Chondrocyte (in vitro differentiated cells): ENCODE measurements at places on chromosomes 2 and 18. TPM values are rescaled to one million over a fixed set of nuclear protein-coding genes. Genes with fewer than 3 reads are reported as not detected.

DNA sequence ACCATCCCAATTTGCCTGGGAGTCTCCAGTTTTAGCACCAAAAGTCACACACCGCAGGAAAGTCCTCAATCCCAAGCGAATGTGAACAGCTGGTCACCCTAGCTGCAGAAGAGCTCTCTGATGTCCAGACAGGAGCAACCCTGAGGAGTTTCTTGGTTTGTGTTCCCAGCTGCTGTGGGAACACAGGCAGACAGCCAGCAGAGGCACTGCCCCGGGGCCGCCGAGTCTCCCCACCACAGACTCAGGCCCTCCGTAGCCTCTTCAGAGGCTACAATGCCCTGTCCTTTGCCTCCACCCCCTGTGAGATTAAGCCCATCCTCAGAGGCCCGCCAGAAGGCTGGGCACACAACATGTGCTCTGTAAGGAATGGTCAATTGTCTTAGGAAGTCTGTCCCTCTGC is 111.5 kb downstream of the TTC32 start:
- H3K27ac ChIP-seq = peak overlapping the region; percentile 39
- H3K27me3 ChIP-seq = no peaks in the 10 kb centered on the region
- peaks cover 39% of the 10 kb centered on the region for H3K4me1 ChIP-seq
- DNase-seq = no peak
- H3K36me3 ChIP-seq = no peaks in the 10 kb centered on the region

DNA sequence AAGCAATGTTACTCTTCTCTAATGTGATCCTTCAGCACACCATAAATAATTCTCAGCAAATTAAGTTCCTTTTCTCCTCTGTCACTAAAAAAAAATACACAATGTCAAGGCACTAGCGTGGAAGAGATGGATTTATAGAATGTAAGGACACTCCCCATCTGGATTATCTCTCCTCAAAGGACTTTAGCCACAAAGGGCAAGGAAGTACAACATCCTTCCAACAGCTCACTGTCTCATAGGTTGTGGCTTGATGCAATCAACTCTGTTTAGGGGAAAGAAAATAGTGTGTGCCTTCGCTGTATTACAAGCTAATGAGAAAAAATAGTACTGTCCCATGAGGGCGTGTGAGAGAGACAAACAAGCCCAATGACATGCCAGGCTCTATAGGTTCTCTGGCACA is 129.1 kb upstream of the DNMT3A start:
- H3K4me3 ChIP-seq = no peak overlapping the region
- H3K36me3 ChIP-seq = peaks cover 11% of the 10 kb centered on the region
- peaks cover 16% of the 10 kb centered on the region for H3K4me1 ChIP-seq
- H3K27ac ChIP-seq = no peak overlapping the region

- H3K36me3 ChIP-seq = no peaks in the 10 kb centered on the region
- no peak overlapping the region for H3K4me3 ChIP-seq
- H3K27ac ChIP-seq = no peak overlapping the region
- H3K27me3 ChIP-seq = peaks cover 9% of the 10 kb centered on the region
Observed at GRCh38 chr2:208820014-208820688, 413.6 kb downstream of the PTH2R start.

- H3K36me3 ChIP-seq = no peaks in the 10 kb centered on the region
- peaks cover 10% of the 10 kb centered on the region for H3K4me1 ChIP-seq
- H3K27me3 ChIP-seq = peaks cover 73% of the 10 kb centered on the region
- peak overlapping the region; percentile 46 for H3K4me3 ChIP-seq
- no peak overlapping the region for H3K27ac ChIP-seq
Observed at GRCh38 chr2:50347358-50348044, 684.4 kb downstream of the NRXN1 start.

GRCh38 chr2:57859755-57860154 is 186.9 kb upstream of the VRK2 start:
- no peak overlapping the region for H3K27ac ChIP-seq
- H3K36me3 ChIP-seq = no peaks in the 10 kb centered on the region
- no peaks in the 10 kb centered on the region for H3K4me1 ChIP-seq
- no peak overlapping the region for H3K4me3 ChIP-seq
- H3K27me3 ChIP-seq = peaks cover 6% of the 10 kb centered on the region

DNA sequence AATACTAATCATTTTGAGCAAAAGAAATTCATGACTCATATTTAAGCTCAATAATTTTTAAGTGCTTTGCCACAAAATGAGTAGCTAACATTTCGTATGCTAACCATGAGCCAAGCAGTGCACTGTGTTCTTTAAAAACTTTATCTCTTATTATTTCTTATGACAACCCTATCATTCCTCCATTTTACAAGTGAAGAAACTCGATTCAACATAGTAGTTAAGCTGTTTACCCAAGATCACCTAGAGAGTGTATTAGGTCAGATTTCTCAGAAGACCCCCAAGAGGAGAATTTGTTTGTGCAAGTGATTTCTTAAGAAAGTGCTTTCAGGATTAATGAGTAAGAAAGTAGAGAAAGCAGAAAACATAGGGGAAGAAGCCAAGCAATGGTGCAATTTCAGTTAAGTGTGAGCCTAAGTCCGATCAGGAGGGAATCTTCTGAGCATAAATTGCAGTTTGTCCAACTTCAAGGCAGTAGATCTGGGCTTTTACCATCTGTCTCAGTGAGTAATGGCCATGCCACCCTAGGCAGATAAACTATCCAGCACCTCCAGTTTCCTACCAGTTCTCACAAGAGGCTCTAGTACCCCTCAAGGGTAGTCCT is 202.7 kb downstream of the SCG2 start:
- H3K36me3 ChIP-seq = peaks cover 5% of the 10 kb centered on the region
- H3K4me1 ChIP-seq = peaks cover 3% of the 10 kb centered on the region
- no peaks in the 10 kb centered on the region for H3K27me3 ChIP-seq
- DNase-seq = no peak
- H3K27ac ChIP-seq = no peak overlapping the region
- no peak overlapping the region for H3K4me3 ChIP-seq

GRCh38 chr2:203758841-203759689 is 52.6 kb downstream of the CD28 start:
- no peak overlapping the region for H3K4me3 ChIP-seq
- peaks cover 29% of the 10 kb centered on the region for H3K4me1 ChIP-seq
- H3K27ac ChIP-seq = peak overlapping the region; percentile 86
- peaks cover 10% of the 10 kb centered on the region for H3K36me3 ChIP-seq

GRCh38 chr2:37365669-37366068 is 21.2 kb downstream of the QPCT start:
- peaks cover 6% of the 10 kb centered on the region for H3K4me1 ChIP-seq
- H3K27me3 ChIP-seq = no peaks in the 10 kb centered on the region
- H3K27ac ChIP-seq = no peak overlapping the region
- no peak overlapping the region for H3K4me3 ChIP-seq
- no peak for DNase-seq

DNA sequence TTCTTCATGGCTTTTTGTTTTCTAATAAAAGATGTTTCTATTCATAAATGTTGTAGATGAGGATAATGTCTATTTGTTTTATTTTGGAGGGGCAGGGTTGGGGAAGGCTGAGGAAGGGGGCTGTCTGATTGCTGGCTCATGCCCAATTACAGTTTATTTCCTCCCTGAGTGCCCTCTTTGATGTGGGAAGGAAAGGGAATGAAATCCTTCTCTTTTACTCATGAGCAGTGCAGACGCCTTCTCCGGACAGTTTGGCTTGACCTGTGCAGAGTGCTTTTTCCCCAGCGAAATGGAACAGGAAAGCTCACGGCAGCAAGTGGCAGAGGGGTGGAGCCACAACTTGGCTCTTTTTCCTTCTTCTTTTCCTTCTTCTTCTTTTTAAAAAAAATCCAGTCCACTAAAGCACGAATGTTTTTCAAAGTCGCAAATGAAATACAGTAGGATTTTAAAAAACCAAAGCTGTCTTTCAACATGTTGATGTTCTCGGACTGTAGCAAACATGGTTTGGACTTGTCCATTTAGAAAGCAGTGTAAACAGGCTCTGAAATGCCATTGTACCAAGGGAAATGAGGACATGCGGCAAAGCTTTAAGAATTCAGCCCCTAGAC is 34.5 kb downstream of the RAB31 start:
- H3K4me1 ChIP-seq = peaks cover 44% of the 10 kb centered on the region
- no peak for DNase-seq
- H3K27ac ChIP-seq = peak overlapping the region; percentile 99
- H3K27me3 ChIP-seq = no peaks in the 10 kb centered on the region
- H3K36me3 ChIP-seq = peaks cover 2% of the 10 kb centered on the region

- no peak for DNase-seq
- peaks cover 33% of the 10 kb centered on the region for H3K27me3 ChIP-seq
- no peak overlapping the region for H3K27ac ChIP-seq
- no peaks in the 10 kb centered on the region for H3K4me1 ChIP-seq
- no peaks in the 10 kb centered on the region for H3K36me3 ChIP-seq
Observed at GRCh38 chr2:21181957-21182356, 58.2 kb downstream of the TDRD15 start.

DNA sequence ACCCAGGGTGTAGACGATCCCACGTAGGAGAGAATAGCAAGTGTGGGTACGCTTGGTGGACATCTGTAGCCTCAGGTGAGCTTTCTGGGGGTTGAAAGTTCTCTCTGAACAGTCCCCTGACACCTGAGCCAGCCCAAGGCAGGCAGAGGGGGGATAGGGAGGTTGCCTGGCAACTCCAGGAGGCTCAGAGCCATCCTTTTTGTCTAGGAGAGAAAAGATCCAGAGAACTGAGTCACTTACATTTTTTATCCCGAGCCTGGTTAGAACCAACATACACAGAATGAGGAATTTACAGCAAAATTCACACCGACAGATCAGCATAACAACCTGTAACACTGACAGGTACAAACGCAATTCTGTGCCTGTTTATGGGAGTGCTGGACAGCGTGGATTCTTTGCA is 113.2 kb downstream of the SH3BP4 start:
- no peak for DNase-seq
- no peaks in the 10 kb centered on the region for H3K36me3 ChIP-seq

GRCh38 chr2:173959358-173959884 is 5.8 kb downstream of the SP3 start:
- peaks cover 59% of the 10 kb centered on the region for H3K4me1 ChIP-seq
- H3K4me3 ChIP-seq = no peak overlapping the region
- peaks cover 23% of the 10 kb centered on the region for H3K36me3 ChIP-seq
- H3K27ac ChIP-seq = peak overlapping the region; percentile 71
- H3K27me3 ChIP-seq = no peaks in the 10 kb centered on the region

GRCh38 chr2:102396012-102396411 is 26.9 kb upstream of the IL18RAP start:
- no peaks in the 10 kb centered on the region for H3K4me1 ChIP-seq
- H3K36me3 ChIP-seq = no peaks in the 10 kb centered on the region
- no peak for DNase-seq
- no peak overlapping the region for H3K27ac ChIP-seq

GRCh38 chr2:104340162-104340561 is 513.8 kb upstream of the POU3F3 start:
- H3K27ac ChIP-seq = no peak overlapping the region
- H3K36me3 ChIP-seq = no peaks in the 10 kb centered on the region
- H3K4me1 ChIP-seq = no peaks in the 10 kb centered on the region
- no peaks in the 10 kb centered on the region for H3K27me3 ChIP-seq
- DNase-seq = no peak

- no peaks in the 10 kb centered on the region for H3K4me1 ChIP-seq
- no peak overlapping the region for H3K27ac ChIP-seq
- no peaks in the 10 kb centered on the region for H3K36me3 ChIP-seq
Observed at GRCh38 chr18:38898167-38898566, 1332.6 kb upstream of the CELF4 start.

DNA sequence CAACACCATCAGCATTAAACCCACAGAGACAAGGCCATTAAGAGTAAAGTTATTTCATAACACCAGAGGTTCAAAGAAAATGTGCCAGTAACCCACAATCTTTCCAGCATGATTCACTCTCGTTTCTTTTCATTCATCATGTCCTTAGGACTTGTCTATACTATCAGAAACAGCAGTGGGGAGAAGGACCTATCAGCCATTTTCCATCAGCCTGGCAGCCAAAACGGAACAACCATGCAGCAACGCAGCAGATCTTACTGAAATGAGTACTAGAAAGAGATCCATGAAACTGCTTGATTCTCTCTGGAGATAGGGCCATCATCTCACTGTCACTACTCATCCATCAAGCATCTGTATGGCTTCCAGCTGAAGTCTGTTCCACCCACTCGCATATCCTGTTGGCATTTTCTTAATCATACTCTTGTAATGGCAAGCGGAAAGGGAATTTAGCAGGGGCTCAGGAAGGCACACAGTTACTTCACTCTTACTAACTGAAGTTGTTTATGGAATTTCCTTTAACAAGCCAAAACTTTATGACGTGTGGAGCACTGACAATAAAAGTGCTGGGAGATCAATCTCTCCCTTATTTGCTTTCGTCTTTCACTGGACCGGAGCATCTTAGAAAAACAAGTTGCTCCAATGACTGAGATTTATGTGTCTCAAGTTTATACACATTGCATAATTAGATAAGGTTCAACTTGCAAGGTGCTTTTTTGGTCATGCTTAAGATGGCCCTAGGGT is 69.7 kb downstream of the EPHA4 start:
- H3K4me1 ChIP-seq = peaks cover 17% of the 10 kb centered on the region
- H3K36me3 ChIP-seq = no peaks in the 10 kb centered on the region
- H3K27ac ChIP-seq = no peak overlapping the region
- no peaks in the 10 kb centered on the region for H3K27me3 ChIP-seq
- no peak for DNase-seq

GRCh38 chr2:236545248-236545658 is 24.4 kb upstream of the ACKR3 start:
- H3K4me3 ChIP-seq = no peak overlapping the region
- DNase-seq = no peak
- no peak overlapping the region for H3K27ac ChIP-seq
- no peaks in the 10 kb centered on the region for H3K27me3 ChIP-seq
- H3K4me1 ChIP-seq = peaks cover 43% of the 10 kb centered on the region

GRCh38 chr18:55102958-55103456 is 143.7 kb upstream of the CCDC68 start:
- no peak for DNase-seq
- peaks cover 16% of the 10 kb centered on the region for H3K4me1 ChIP-seq
- H3K36me3 ChIP-seq = no peaks in the 10 kb centered on the region
- H3K4me3 ChIP-seq = no peak overlapping the region

DNA sequence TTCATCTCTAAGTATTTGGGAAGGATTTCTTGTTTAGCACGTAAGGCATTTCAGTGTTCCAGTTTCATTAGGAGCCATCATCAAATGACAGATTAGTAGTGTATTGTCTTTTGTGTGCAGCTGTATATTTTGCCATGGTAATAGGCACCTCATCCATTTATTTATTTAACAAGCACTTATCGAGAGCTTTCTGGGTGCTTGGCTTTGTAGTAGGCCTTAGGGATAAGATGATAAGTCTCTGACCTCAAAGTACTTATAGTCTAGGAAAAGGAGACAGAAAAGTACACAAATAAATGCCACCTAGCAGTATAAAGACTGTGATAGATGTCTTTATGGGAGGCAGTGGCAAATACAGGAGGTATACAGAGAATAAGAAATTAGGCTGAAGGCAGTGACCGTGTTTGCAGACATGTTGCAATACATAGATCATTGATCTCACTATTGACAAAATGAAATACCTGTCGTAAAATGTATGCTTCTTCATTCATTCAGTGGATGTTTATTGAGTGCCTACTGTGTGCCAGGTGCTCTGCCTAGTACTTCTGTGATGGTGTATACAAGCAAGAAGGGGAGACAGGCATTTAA is 265.9 kb downstream of the SETBP1 start:
- peaks cover 21% of the 10 kb centered on the region for H3K36me3 ChIP-seq
- no peak overlapping the region for H3K27ac ChIP-seq
- peaks cover 22% of the 10 kb centered on the region for H3K4me1 ChIP-seq
- H3K27me3 ChIP-seq = no peaks in the 10 kb centered on the region
- no peak for DNase-seq

The MROH2A gene
- total RNA-seq = not detected in 3 replicates

The TEKT4 gene
- total RNA-seq = not detected in 3 replicates

The LBX2 gene
- 0.90 to 2.3 TPM (median 1.3 TPM) in 3 replicates for total RNA-seq

The CRIM1 gene
- 99.5 to 194 TPM (median 184 TPM) in 3 replicates for total RNA-seq

The DES gene
- total RNA-seq = 0.70 to 19.8 TPM (median 15.5 TPM) in 3 replicates

The IL1F10 gene
- not detected in 3 replicates for total RNA-seq

The CDK5R2 gene
- 0.22 to 0.36 TPM in 2 of 3 replicates, not detected in the other for total RNA-seq

The GAREM1 gene
- total RNA-seq = 6.2 to 7.7 TPM (median 6.3 TPM) in 3 replicates

The REG3A gene
- not detected in 3 replicates for total RNA-seq

The CYP1B1 gene
- total RNA-seq = 60.6 to 135 TPM (median 133 TPM) in 3 replicates

The CERKL gene
- total RNA-seq = not detected in 3 replicates

The IMPA2 gene
- total RNA-seq = 10.8 to 25.1 TPM (median 10.9 TPM) in 3 replicates
